ENCODE measurements at places on chromosomes 11 and 22.
A peak's percentile ranks its signal among the peaks of the same experiment; 100 is the strongest.

- no peak for DNase-seq
These were observed 30.7 kb downstream of the SPATA19 start for GRCh38 chr11:133814588-133815100.

GRCh38 chr11:127042445-127042844, 41.9 kb upstream of the KIRREL3 start:
- DNase-seq, result no peak

DNA sequence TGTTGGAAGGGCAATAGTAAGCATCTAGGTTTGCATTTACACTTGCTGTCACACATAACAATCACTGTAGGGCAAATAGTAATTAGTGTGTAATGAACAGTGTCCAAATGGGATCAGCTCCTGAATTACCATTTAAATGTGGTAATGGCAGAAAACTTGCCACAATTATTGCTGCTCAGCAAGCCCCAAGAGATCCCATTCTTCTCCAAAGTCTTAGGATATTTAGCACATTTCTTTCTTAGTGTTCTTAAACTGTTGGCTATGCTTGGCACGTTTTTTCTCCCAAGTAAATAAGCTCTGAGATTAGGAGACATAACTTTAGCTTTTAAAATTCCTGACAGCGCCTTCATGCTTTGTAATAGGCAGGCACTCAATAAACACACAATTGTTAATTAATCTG, 1037.0 kb downstream of the DLG2 start:
- no peak for DNase-seq

GRCh38 chr11:72475381-72475780, 41.0 kb upstream of the CLPB start:
- DNase-seq, result no peak

DNA sequence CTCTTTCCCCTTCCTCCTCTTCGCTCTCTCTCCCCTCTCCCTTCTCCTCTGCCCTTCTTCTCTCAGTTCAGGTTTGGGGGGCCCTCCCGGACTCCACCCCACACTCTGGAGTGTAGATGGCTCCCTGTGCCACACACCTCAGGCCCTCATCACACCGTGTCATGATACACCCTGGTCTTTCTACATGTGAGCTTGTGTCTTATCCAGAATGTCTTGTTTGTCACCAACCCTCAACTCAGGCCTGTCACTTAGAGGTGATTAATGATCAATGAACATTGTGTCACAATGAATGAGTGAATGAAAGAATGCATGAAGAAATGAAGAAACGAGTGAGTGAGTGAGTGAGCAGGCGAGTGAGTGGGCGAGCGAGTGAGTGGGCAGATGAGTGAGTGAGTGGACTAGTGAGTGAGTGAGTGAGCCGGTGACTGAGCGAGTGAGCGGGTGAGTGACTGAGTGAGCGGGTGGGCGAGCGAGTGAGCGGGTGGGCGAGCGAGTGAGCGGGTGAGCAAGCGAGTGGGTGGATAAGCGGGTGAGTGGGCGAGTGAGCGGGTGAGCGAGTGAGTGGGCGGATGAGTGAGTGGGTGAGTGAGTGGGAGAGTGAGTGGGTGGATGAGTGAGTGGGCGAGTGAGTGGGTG, 33.8 kb downstream of the CAPN1 start:
- DNase-seq, result no peak

GRCh38 chr11:118286545-118286944, 18.0 kb upstream of the CD3E start:
- DNase-seq, result no peak

GRCh38 chr11:4704054-4704789, at the start of gene MMP26:
TSS of gene MMP26 (plus strand) at chr11:4704784.
- DNase-seq, result no peak

GRCh38 chr22:26122920-26123468, 46.3 kb upstream of the SEZ6L start:
- no peak for DNase-seq

DNA sequence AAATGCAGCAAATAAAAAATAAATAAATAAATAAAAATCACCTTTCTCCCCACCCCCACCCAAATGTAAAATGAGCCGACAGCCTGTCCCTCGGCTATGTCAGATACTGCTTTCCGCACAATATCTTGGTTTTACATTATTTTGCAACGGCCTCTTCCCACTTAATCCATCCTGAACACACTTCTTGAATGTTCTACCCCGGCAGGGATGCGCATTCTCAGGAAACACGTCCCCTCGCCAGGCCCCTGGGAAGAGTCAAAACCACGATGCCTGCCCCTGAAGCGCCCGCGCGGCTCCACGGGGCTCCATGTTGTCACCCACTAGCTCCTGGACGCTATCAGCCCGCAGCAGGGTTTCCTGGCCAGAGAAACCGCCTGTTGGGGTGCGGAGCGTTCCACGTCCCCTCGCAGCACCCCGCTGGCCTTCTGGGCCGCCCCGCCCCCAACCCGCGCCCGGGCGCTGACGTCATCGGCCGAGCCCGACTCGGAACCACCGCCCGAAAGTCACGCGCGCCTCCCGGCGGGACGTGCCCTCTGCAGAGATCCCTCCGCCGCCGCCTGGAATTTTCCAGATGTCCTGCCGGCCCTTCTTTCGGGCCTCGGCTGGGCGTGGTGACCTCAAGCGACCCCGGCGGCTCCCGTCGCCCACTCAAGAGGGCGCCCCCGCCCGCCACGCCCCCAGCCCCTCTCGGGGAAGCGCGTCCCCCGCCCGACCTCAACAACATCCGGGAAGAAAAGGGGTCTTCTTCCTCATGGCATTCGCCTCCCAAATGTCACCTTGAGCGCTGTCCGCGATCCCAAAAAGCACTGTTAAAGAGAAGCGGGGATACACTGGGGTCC, 585 bp upstream of the NEAT1 start:
- DNase-seq, result peak; percentile 90

GRCh38 chr11:131481971-131482370, 111.6 kb downstream of the NTM start:
- no peak for DNase-seq

GRCh38 chr22:20430101-20430719, 7.4 kb downstream of the SCARF2 start:
- no peak for DNase-seq

GRCh38 chr22:36065462-36065774, 36.8 kb upstream of the RBFOX2 start:
- DNase-seq, result no peak

DNA sequence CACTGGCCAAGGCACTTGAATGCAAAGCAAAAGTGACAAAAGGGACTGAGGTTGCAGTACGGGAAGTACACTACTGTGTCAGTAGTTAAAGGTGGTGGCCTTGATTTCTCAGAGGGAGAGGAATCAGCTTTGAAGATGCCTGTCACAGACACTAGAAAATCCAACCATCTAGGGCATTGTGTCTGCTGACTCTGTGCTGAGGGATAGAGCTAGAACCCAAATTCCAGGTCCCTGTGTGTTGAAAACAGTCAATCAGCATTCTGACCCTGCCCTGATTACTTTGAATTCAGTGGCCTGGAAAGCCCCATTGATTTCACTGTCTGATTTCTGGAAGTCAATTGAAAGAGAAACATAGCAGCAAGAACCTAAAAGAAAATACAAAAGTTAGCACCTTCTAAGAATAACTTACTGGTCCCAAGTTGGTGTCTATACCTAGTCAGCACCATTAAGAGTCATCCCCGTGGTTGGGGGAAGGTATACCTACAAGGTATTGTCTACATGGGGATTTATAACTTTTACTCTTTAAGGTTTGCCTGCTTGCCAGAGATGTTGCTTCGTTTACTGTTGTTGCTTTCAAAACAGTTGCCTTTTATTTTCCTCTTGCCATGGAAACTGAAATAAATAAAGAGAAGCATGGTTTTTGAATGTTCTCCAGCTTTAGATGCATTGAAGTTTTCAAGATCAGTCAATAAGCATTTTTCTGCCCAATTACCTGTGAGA, 97.3 kb downstream of the PDHX start:
- no peak for DNase-seq

GRCh38 chr22:22735695-22736611, 91.5 kb downstream of the GGTLC2 start:
- no peak for DNase-seq

DNA sequence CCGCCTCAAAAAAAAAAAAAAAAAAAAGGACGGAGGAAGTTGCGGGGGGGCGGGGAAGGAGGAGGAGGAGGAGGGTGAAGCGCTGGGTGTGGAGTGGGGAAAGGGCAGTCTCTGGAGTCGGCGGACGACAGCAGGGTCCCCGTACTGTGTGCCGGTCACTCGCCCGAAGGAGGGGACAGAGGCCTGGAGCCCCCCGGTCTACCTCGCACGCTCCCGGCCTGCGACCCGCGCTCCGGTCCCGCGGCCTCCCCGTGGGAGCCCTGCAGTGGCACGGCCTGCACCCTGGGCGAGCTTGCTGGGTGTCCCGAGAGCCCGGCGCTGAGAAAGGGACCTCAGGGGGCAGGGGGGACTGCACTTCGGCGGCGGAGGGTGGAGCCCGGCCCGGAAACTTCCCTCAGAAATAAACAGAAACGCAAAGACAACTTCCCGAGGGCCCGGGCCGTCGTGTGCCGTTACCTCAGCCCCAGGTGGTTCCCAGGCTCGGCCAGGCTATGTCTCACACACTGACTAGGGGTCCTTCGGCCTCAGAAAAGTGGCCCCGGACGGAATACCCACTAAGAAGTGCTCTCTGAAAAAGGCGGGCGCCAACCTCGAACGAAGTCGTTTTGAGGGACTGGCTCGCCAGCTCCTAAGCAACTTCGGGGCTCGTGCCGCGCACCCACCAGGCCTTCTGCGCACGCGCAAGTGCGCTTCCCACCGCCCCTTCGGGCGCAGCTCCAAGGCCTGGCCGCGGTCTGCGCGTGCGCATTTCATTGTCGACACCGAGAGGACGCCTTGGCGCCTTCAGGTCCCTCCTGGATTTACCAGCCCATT, at the start of gene MAJIN:
TSS of gene MAJIN (minus strand) at position 688 of the 813 bp plus-strand sequence. CDS start 12,703 bp downstream, outside the sequence.
- peak; percentile 73 for DNase-seq

DNA sequence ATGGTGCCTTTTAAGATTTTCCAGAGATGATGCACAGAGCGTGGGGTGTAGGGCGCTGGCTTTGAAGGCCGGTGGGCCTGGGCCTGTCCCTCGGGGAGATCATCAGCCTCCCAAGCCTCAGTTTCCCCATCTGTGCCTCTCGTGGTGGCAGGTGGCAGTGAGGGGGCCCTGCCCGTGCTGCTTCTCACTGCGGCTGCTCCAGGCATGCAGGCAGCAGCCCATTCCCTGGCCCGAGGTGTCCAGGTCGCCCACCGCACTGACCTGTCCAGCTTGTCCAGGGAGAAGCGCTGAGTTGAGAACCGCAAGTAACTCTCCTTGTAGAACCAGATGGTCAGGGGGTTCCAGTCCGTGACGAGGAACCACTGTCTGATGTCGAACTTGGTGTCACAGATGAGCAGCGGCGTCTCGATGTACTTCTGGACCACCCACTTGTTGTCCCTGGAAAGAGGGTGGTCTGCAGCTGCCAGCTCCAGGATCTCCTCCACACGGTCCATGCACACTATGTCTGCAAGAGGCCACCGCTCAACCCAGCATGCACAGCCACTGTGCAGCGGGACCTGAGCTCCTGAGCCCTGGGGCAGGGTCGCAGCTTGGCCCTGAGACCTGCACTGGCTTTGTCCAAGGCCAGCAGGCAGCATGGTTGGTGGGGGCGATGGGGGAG, 20.5 kb upstream of the IL17REL start:
- no peak for DNase-seq

DNA sequence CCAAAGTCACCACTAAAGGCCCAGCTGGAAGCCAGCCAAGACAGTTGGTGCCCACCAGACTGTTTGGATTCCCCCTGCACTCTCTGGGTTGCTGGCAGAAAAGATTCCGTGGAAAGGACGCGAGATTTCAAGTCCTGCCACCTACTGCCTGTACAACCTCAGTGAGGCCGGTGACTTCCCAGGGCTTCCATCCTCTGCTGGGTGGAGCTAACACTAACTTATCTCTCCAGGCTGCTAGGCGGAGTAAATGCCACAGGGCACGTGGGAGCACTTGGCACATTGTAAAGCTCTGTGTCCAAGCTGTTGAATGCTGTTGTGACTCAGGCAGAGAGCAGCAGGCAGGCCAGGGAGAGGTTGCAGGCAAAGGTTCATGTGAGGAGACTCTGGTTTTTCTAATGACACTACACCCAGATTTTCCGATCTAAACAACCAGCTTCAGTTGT, 50.9 kb upstream of the CDON start:
- no peak for DNase-seq

DNA sequence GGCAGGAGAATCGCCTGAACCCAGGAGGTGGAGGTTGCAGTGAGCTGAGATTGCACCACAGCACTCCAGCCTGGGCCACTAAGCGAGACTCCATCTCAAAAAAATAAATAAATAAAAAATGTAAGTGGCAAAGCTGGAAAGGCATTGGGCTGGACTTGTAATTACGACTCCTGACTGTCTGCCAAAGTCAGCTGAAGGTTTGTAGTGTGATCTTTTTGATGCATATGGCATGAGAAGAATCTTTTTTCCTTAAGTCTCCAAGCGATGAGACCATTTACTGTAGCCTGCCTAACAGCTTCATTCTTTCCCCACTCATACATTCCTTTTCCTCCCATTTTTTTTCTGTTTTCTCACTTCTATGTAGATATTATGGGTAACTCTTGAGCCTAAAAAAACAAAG, 24.8 kb downstream of the CTNND1 start:
- DNase-seq, result no peak

- DNase-seq, result no peak
These were observed 54.3 kb downstream of the SYTL2 start for GRCh38 chr11:85756401-85757200.

- DNase-seq, result no peak
These were observed 850.8 kb downstream of the BRD1 start for GRCh38 chr22:48976556-48977535.

DNA sequence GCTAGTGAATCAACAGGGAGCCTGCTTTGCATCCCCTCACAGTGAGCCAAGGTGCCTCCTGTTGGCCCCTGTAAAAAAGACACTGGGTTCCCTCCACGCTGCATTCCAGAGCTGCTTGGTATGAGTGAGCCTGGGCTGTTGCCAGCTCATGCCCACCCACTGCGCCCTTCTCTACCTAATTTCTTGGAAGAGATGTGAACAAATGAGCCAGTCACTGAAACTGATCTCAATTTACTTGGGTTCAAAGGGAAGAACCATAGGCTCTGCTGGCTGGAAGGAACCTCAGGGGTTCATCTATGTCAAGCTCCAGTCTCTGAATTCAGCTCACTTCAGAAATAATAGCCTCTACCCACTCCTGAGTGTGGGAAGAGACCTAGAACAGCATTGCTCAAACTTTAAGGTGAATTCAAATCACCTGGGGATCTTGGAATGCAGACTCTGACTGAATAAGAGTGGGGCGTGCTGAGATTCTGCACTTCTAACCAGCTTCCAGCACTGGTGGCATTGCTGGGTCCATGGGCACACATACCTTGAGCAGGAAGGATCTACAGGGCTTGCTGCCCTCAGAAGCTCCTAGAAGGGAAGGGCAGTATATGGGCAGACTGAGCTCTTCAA, 5.4 kb upstream of the TMPRSS4 start:
- no peak for DNase-seq

DNA sequence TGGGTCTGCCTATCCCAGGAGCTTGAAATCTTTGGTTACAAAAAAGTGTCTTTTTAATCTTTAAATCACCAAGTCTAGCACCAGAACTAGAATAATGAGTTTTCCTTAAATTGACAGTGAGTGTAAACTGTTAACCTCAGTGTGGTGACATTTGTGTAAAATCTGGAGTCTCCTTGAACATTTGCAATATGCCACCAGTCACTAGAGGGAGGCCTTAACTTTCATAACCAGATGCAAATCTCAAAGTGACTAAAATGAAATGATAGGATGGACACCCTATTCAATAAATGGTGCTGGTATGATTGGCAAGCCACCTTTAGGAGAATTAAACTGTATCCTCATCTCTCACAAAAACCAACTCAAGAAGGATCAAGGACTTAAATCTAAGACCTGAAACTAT, 8.3 kb upstream of the SCGB1D2 start:
- DNase-seq, result no peak

- no peak for DNase-seq
These were observed 528 bp downstream of the WEE1 start for GRCh38 chr11:9573775-9574621.

- DNase-seq, result no peak
These were observed 68.3 kb downstream of the NFAM1 start for GRCh38 chr22:42363892-42364291.

Data from stimulated activated CD8-positive, alpha-beta memory T cell treated with anti-CD3 and anti-CD28 coated beads, Interleukin-12 subunit alpha, Interleukin-12 subunit beta, amount 100 ng/mL, for 4 hours (primary cell).